ENCODE measurements at places on chromosomes 5 and 9.
A peak's percentile ranks its signal among the peaks of the same experiment; 100 is the strongest.

GRCh38 chr5:32264957-32265572 lies 47.7 kb downstream of the MTMR12 start:
- no peak for DNase-seq

DNA sequence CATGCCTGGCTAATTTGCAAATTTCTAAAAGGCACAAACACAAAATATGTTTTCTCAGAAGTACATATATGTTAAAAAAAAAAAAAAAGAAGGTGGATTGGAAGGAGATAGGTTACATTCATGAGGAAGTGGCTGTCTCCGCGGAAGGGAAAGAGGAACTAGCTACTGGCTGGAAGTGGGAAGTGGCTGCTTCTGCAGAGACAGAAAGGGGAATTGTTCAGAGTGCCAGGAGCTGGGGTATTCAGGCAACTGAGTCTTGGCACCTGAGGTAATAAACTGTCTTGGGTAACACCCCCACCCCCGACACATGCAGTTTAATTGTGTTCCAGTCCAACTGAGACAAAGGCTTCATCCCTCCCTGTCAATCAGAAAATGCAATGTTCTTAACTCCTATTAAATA lies 45.6 kb downstream of the S1PR3 start:
- DNase-seq, result no peak

DNA sequence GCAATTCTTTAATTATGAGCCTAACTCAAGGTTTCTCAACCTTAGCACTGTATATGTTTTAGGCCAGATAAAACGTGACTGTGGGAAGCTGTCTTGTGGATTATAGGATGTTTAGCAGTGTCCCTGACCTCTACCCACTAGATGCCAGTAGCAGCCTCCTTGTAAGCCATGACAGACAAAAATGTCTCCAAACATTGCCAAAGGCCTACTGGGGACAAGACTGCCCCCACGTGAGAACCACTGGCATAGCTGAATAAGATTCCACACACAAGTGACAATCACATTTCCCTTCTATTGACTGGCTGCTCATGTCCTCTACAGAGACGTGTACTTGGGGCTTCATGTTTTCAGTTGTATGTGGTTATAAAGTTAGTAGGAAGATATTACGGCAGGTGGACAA lies 55.4 kb downstream of the GOLM1 start:
- no peak for DNase-seq

GRCh38 chr5:177396807-177397206 lies 3.7 kb downstream of the PFN3 start:
- DNase-seq, result no peak

DNA sequence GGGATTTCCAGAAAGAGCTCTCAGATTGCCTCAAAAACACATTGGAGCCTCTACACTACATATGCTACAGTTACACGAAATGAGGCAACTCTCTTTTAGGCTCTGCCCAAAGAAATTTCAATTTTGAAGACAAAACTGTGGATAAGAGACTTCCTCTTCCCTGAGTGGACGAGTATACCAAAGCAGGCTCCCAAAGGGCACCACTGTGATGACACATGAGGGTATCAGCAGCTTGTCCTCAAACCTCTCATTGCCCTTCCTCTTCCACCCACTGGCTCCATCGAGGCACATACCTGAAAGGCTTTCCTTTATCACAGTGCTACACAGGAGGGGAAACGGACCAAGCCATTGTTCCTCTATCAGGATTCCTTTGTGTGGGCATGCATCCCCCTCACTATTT lies 11.3 kb downstream of the CKMT2 start:
- no peak for DNase-seq

DNA sequence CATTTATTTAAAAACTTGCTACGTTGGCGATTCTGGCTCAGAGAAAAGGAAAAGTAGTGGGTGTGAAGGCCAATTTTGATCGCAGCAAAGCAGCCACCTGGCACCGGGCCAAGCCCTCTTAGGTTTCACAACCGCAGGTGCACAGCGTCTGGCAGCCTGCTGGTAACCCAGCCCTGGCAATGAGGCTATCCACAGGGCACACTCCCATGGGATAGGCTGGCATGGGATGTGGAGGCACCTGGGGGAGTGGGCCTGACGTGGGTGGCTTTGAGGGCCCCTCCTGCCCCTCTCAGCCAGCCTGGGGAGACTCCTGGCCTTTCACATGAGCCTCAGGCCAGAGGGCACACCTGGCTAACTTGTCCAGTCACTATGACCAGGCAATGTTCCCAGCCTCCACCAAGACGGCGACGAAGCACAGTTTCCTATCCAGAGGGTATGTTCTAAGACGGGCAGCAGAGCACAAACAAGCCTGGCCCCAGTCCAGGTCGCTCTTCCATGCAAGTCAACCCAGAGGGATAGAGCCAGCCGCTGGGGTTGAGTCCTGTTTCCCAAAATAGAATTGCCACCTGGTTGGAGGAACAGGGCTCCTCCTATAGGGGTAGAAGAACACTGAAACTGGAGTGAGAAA lies 19.0 kb downstream of the CMBL start:
- no peak for DNase-seq

- no peak for DNase-seq
Observed at GRCh38 chr9:21381448-21382339, 3.5 kb downstream of the IFNA2 start.

DNA sequence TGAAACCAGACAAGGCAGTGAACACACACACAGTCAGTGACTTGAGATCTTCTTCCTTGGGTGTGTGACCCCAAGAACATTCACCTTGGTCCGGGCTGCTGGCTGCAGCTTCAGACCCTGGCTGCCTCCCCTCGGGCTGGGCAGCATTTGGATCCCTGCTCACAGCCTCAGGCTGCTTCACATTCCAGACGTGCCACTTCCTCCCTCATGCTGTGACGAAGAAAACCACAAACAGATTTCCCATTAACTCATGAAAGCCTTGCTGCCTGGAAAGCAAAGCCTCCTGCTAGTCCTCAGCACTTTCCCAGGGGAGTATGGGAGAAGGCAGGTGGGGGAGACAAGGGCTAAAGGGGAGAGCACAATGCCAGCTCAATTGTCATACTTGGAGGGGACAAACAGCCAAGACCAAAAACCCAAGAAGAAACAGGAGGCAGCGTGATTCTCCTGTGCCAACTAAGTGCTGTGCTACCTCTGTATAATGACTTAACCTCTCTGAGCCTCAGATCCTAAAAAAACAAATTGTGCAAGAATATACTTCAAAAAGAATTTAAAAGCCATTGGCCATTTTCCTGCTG lies 594.6 kb upstream of the BRINP1 start:
- peak; percentile 97 for DNase-seq

- peak; percentile 31 for DNase-seq
Observed at GRCh38 chr5:96823900-96824380, 16.2 kb upstream of the ERAP1 start.

DNA sequence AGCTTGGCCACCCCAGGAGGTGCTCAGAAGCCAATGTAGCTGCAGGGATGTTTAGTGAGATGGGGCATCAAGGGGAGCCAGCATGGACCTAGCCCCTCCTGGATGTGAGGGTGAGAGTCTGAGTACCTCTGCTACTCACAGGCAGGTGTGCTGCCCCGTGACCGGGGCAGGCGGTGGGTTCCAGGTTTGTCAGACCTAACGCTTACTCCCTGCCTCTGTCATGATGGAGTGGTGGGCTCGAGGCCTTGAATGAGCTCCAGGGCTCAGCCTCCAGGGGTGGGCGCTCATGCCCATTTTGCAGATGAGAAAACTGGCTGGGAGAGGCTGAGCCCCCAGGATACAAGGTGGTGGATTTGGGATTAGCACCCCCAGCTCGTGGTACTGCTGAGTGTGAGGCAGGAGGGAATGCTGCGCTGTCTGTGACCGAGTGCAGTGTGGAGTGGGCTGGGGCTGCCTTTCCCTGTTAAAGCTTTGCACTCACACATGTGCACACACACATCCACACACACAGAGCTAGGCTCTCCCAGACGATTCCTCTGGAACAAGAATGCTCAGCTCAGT lies 1.5 kb downstream of the RXRA start:
- DNase-seq, result no peak

GRCh38 chr9:126276056-126276728 lies 50.4 kb upstream of the MVB12B start:
- DNase-seq, result no peak

DNA sequence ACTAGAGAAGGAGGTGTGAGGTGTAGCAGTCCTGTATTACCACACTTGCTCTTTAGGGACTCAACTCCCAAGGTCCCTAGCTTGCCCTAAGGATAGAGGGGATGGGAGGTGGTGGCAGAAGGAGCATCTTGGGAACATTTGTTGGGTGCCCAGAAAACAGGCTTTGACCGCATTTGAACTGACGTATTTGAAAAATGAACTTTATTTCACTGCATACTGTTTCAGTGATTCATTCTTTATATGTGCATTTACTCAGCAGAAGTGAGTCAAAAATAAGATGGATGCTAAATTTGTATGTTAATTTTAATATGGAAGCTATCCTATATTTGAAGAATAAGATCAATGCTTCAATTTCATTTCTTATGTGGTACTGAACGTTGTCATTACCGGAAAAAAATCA lies 18.7 kb downstream of the DMRT3 start:
- peak; percentile 31 for DNase-seq

GRCh38 chr5:138901716-138902115 lies 26.6 kb upstream of the LRRTM2 start:
- no peak for DNase-seq

- no peak for DNase-seq
Observed at GRCh38 chr5:69368458-69369339, 621 bp downstream of the AK6 start.

DNA sequence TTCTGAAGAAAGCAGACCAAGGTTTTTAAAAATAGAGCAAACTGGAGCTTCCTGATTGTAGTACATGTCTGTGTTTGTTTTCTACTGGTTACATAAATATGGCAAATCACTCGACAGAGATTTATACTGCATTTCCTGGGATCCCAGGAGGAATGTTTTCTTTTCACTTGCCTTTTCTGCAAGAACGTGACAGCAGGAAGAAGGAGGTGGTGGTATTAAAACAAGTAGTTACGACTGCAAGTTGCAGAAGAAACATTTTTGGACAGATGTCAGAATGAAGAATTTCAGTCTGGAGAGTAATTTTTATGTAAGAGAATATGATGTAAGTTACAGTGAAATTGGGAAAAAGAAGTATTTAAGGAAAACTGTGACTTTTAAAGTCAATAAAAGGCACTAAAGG lies 253.7 kb upstream of the NFIL3 start:
- peak; percentile 57 for DNase-seq

DNA sequence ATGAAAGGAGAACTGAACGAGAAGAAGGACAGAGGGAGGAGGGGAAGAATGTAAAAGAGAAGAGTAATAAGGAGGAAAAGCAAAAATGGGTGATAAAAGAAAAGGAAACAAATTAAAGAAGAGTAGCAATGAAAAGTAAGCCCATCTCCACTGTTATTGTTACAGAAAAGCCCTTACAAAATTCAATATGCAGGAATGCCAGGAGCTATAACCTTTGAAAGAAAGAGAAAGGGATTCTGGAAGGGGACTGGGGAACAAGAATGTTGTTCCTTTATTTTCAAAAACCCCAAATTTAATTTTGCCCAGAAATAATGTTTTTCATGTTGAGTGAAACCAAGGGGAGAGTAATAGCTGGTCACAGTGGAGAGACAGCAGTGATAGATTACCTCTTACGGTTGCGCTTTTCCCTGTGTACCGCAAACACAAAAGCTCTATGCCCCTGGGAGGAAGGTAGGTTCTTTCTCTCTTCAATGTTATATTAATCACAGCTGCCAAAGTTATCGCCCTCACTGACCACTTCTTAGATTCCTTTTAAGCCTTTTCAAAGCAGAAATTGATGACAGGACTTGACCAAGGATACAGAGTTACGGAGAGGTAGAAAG lies 86.7 kb downstream of the BRINP1 start:
- no peak for DNase-seq

DNA sequence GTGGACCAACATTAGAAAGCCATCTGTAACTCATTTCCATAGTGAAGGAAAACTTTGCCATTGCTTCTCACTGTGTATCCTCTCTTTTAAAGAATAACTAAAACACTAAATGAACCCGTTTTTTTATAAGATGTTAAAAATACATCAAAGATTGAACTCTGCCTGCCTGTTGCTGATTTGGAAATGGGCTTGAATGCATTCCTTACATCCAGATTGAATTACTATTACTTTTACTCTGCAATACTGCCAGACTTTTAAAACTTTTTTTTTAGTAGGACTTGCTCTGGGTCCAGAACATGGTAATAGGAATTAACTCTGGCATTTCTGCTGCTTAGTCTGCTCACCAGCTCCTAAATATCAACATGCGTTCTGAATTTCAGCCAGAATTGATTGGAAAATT lies 176.8 kb upstream of the PAPPA start:
- no peak for DNase-seq

- DNase-seq, result no peak
Observed at GRCh38 chr5:163978897-163979296, 473.5 kb downstream of the MAT2B start.

- no peak for DNase-seq
Observed at GRCh38 chr9:6440405-6440804, 27.4 kb downstream of the UHRF2 start.

DNA sequence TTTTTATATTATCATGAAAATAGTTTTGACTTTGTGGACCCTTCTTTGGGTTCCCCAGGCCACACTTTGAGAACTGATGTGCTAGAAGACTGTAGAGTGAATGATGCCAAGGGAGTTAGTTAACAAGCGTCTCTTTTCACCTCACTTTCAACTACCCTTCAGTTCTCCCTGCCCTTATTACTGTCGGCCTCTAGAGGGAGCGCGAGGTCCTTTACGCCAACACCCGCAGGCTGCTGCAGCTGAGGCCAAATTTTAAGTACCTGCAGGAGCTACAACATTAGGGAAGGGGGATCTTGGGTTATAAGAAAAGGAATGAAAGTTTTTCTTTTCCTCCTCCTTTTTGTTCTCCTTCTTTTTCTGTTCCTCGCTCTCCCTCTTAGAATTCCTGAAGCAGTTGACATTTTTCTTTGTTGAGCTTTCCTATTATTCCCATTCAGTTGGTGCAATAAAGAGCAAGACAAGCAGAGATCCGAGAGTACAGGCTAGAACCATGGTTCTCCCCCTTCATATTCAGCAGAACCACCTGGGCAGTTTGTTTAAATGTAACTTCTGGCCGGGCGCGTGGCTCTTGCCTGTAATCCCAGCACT lies 84.0 kb downstream of the ZFAND5 start:
- peak; percentile 59 for DNase-seq

- DNase-seq, result no peak
Observed at GRCh38 chr5:90438100-90438499, 28.5 kb upstream of the CETN3 start.

GRCh38 chr5:144377207-144377606 lies 206.5 kb downstream of the KCTD16 start:
- no peak for DNase-seq

Measured in fibroblast of skin of scalp (primary cell).